ENCODE measurements at places on chromosomes 7 and 10. TPM values are rescaled to one million over a fixed set of nuclear protein-coding genes. Genes with fewer than 3 reads are reported as not detected.

The TMEM196 gene
- not detected for total RNA-seq

DNA sequence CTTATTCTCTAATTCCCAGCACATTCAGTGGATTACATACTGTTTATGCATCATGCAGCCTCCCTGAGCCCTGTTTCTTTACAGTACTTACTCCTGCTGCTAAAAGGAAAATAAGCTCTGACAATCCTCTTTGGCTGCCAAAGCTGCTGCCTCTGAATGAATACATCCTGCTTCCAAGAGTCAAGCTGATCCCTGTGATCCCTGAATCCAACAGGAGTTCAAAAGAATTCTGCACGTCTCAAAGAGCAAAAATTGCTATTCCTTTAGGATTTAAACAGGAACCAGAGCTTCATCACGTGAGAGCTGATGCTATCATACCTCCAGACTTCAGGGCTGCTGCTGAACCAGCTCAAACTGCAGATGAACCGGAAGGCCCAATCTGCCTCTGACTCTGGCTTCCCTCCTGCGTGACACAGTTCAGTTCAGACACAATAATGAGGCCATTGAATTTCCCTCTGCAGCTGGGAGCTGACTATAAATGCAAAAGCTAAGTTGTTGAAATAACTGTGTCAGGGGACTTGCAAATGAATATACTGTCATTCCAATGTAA is 851.0 kb upstream of the PHF14 start:
- H3K27me3 ChIP-seq, result no peaks in the 10 kb centered on the region
- no peaks in the 10 kb centered on the region for H3K4me1 ChIP-seq
- no peak overlapping the region for H3K27ac ChIP-seq
- H3K36me3 ChIP-seq, result no peaks in the 10 kb centered on the region

DNA sequence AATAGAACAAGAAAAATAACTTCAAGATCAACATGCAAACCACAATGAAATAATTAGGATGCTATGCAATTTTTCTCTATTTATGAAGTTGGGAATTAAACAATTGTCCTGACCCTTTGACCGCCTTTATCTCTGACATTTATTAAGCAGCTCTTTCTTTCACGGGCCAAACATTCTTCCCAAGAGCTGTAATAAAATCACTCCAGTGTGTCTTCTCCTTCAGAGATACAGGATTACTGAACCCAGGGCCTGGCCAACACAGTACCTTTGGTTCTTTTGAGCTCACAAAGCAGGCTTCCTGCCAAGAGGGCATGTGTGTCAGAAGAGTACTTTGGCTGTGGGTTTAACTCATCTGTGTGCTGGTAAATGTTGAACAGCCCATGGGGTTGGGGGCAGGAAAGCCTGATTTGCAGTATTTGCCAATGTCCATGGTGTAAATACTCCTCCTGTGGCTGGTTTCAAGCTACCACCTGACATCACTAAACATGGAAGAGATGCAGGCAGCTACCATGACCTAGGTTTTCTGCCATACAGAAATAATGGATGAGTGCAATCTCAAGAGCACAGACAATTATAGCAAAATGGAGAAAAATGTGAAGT is 121.7 kb downstream of the FANK1 start:
- H3K36me3 ChIP-seq, result no peaks in the 10 kb centered on the region
- H3K4me1 ChIP-seq, result no peaks in the 10 kb centered on the region
- H3K27ac ChIP-seq, result no peak overlapping the region
- H3K27me3 ChIP-seq, result peaks cover 10% of the 10 kb centered on the region
- H3K4me3 ChIP-seq, result no peak overlapping the region
- DNase-seq, result no peak

The SPACDR gene
- 2.6 TPM for total RNA-seq

The DGKI gene
- total RNA-seq, result 2.7 TPM

DNA sequence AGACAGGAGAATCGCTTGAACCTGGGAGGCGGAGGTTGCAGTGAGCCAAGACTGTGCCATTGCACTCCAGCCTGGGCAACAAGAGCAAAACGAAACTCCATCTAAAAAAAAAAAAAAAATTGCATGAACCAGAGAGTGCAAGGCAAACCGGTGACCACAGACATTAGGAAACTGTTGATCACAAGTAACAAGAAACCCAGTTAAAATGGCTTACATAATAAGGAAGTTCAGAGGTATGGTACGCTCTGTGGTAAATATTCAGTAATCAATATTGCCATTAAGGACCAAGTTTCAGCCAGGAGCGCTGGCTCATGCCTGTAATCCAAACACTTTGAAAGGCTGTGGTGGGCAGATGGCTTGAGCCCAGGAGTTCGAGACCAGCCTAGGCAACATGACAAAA is 9.2 kb upstream of the NT5C2 start:
- no peak overlapping the region for H3K27ac ChIP-seq
- no peak for DNase-seq
- peaks cover 7% of the 10 kb centered on the region for H3K4me1 ChIP-seq
- H3K4me3 ChIP-seq, result no peak overlapping the region
- H3K36me3 ChIP-seq, result no peaks in the 10 kb centered on the region

DNA sequence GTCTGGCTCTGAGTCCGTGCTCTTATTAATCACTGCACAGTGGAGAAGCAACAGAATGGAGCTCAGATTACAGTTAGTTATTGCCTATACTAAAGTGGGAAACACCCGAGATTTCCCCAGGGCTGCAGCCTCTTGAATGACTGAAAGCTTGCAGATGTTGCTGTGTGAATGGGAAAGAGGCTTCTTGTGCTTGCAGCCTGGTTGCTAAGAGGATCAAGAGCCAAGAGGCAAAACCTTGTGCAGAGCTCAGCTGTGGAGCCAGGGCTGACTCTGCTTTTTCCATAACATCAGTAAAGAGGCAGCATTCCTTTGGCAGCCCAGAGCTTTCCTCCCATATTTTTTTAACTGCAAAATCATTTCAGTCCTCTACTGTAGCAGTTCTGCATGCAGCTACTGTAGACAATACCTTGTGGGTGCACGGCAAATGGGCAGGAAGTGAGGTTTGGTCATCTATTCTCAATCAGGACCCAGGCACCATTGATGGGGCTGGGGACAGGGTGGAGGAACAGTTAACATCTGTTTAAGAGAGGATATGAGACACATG is 86.5 kb downstream of the RALA start:
- no peak for DNase-seq
- H3K4me1 ChIP-seq, result no peaks in the 10 kb centered on the region
- no peak overlapping the region for H3K27ac ChIP-seq
- no peak overlapping the region for H3K4me3 ChIP-seq
- no peaks in the 10 kb centered on the region for H3K27me3 ChIP-seq

The OSBPL3 gene
- 27.9 TPM for total RNA-seq

- no peaks in the 10 kb centered on the region for H3K36me3 ChIP-seq
- H3K27me3 ChIP-seq, result no peaks in the 10 kb centered on the region
- no peak overlapping the region for H3K27ac ChIP-seq
- H3K4me1 ChIP-seq, result no peaks in the 10 kb centered on the region
- no peak overlapping the region for H3K4me3 ChIP-seq
Observed at GRCh38 chr7:70131817-70132216, 533.5 kb downstream of the AUTS2 start.

GRCh38 chr7:131027287-131027773 is 293.3 kb upstream of the KLF14 start:
- peaks cover 28% of the 10 kb centered on the region for H3K36me3 ChIP-seq
- H3K27ac ChIP-seq, result peak overlapping the region; percentile 74
- no peaks in the 10 kb centered on the region for H3K27me3 ChIP-seq
- DNase-seq, result peak; percentile 52

The BAIAP2L1 gene
- 6.1 TPM for total RNA-seq

DNA sequence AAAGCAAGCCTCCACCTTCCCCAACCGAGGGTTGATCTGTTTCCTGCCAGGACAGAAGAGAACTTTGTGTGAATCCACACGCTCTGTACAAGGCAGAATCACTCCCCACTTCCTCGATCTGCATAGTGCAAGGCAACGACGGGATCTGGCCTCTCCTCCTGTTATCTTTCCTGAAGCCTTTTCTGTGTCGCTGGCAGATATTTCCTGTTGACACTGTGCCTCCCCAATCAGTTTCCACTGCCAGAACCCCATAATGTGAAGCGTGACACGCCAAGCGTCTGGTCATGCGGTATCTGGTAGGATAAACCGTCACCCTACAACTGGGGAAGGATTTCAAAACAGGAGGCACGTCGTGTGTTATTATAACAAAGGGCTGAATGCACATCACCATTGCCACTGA is 57.2 kb downstream of the FAM171A1 start:
- no peaks in the 10 kb centered on the region for H3K36me3 ChIP-seq
- no peak overlapping the region for H3K27ac ChIP-seq
- DNase-seq, result no peak
- no peaks in the 10 kb centered on the region for H3K27me3 ChIP-seq

The UBN2 gene
- 10.6 TPM for total RNA-seq

The CALY gene
- total RNA-seq, result not detected

- H3K27ac ChIP-seq, result no peak overlapping the region
- H3K27me3 ChIP-seq, result no peaks in the 10 kb centered on the region
- no peaks in the 10 kb centered on the region for H3K4me1 ChIP-seq
- H3K4me3 ChIP-seq, result no peak overlapping the region
- no peak for DNase-seq
Observed at GRCh38 chr10:89275383-89275782, 23.8 kb upstream of the LIPA start.

- no peak for DNase-seq
- H3K27ac ChIP-seq, result no peak overlapping the region
- H3K4me3 ChIP-seq, result no peak overlapping the region
- H3K4me1 ChIP-seq, result peaks cover 4% of the 10 kb centered on the region
Observed at GRCh38 chr7:25664593-25664992, 436.3 kb upstream of the NPVF start.

DNA sequence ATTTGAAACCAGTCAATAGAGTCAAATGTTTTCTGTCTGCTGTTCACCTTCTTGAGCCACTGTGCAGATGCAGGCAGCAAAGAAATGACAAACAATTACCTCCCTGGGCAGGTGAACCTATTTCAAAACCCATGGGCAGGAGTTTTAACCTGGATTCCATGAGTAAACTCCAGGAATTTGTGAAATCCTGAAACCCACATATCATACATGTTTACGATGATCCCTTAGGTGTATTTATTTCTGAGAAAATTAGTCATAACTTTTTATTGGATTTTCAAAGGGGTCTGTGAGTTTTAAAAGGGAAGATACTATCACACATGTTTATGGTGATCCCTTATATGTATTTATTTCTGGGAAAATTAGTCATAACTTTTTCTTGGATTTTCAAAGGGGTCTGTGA is 59.8 kb downstream of the ARL5B start:
- H3K27ac ChIP-seq, result no peak overlapping the region
- H3K27me3 ChIP-seq, result no peaks in the 10 kb centered on the region
- H3K4me3 ChIP-seq, result no peak overlapping the region
- H3K4me1 ChIP-seq, result no peaks in the 10 kb centered on the region
- DNase-seq, result no peak
- H3K36me3 ChIP-seq, result no peaks in the 10 kb centered on the region

The ZNF467 gene
- 0.93 TPM for total RNA-seq

- no peak overlapping the region for H3K4me3 ChIP-seq
- H3K27ac ChIP-seq, result no peak overlapping the region
- H3K36me3 ChIP-seq, result no peaks in the 10 kb centered on the region
- H3K4me1 ChIP-seq, result no peaks in the 10 kb centered on the region
Observed at GRCh38 chr7:45267262-45267661, 109.7 kb downstream of the RAMP3 start.

- DNase-seq, result no peak
- H3K36me3 ChIP-seq, result peaks cover 28% of the 10 kb centered on the region
- H3K27ac ChIP-seq, result no peak overlapping the region
- H3K4me3 ChIP-seq, result no peak overlapping the region
- H3K27me3 ChIP-seq, result no peaks in the 10 kb centered on the region
Observed at GRCh38 chr7:99041526-99041925, 102.4 kb downstream of the SMURF1 start.

Measured in activated naive CD4-positive, alpha-beta T cell treated with anti-CD3 and anti-CD28 coated beads for 36 hours (primary cell).